ENCODE measurements at places on chromosomes 2 and 18.

- no peak for DNase-seq
These were observed 359.7 kb downstream of the MBD2 start for GRCh38 chr18:53864770-53865169.

- DNase-seq, result no peak
These were observed 377.1 kb downstream of the CDH19 start for GRCh38 chr18:66226782-66227181.

DNA sequence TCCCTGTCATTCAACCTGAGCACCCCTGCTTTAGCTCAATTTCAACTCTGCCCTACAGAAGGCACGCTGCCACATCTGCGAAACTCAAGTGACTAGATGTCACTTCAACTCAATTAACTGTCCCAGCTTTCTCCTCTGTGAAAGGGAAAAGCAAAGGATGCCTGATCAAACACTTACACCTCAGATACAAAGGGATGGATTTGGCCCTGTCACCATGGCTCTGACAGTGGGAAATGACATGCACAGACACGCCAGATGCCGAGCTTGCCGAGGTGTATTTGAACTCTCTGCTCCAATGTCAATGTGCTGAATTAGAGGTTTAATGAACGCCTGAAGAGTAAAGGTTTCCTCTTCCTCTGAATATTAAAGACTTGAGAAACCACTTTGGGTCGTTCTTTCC lies 481.1 kb downstream of the CBLN2 start:
- no peak for DNase-seq

GRCh38 chr2:239762655-239763269 lies 262.4 kb downstream of the NDUFA10 start:
- peak; percentile 33 for DNase-seq

GRCh38 chr2:23626701-23627230 lies 241.8 kb downstream of the KLHL29 start:
- no peak for DNase-seq

GRCh38 chr18:2902327-2902726 lies 55.5 kb downstream of the EMILIN2 start:
- DNase-seq, result no peak
